ENCODE measurements at places on chromosomes 11 and 22.

DNA sequence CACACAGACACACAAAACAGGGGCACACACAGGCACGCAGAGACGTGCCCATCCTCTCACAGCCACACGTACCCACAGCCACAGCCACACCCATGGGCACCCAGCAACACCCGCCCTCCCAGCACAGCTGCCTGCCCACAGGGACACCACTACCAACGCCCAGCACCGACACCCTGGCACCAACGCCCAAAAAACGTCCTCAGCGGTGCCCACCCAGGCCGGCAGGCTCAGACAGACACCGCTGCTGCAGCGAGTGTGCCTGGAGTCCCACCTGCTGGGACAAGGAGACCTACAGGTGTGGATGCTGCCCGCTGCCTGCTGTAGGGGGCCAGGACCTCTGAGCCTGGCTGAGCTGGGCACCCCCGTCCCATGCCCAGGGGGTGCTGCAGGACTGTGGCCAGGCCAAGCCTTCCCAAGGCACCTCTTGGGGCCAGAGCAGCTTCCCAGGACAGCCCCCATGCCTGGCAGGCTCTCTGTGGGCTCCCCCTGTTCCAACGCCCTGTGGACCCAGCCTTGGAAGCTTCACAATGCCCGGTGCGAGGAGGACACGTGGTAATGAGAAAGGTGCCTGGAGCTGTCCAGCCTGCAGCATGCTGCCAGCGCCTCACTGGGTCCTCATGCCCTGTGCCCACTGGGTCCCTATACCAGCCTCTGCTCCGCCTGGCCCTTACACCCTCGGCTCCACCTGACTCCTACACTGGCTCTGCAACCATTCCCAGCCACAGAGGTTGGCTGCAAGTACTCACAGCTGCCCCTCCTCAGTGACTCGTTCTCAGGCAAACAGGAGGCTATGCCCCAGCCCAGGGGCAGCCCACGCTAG, 45.8 kb upstream of the TH start:
- no peak for DNase-seq

DNA sequence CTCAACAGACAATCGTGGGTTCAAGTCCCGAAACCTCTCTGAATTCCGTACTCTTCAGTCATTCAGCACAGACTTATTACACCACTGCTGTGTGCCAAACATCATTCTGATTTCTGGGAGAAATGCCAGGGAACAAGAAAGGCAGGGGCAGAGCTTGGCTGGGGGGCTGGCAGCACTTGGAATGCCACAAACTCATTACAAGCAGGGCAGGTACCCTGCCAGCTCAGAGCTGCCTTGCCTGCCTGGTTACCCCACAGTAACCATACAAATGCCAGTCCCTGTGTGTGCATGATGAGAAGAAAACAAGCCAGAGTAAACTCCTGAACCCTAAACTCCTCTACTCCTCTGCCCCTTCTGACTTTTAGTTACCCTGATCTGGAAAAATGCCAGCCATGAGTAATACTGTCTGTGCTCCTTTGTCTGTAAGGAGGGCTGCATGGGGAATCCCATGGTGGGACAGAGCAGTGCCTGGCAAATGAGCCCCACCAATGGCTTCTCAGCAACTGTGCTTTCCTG, 6.9 kb upstream of the RAD9A start:
- no peak for DNase-seq

DNA sequence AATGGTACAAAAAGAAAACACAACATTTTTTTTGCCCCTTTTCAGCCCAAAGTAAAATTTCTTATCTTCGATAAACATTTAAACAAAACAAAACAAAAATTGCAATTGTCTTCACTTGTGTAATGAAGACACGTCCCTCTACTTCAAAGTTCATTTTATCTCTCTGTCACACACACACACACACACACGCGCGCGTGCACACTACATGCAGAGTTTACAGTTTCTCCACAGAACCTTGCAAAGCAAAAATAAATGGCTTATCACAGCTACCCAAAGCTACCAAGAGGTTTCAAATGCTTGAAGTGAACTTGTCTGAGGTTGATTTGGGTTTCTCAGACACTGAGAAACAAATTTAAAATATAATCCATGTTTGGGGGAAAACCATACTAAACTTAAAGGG, 72.3 kb downstream of the ETS1 start:
- DNase-seq = no peak

DNA sequence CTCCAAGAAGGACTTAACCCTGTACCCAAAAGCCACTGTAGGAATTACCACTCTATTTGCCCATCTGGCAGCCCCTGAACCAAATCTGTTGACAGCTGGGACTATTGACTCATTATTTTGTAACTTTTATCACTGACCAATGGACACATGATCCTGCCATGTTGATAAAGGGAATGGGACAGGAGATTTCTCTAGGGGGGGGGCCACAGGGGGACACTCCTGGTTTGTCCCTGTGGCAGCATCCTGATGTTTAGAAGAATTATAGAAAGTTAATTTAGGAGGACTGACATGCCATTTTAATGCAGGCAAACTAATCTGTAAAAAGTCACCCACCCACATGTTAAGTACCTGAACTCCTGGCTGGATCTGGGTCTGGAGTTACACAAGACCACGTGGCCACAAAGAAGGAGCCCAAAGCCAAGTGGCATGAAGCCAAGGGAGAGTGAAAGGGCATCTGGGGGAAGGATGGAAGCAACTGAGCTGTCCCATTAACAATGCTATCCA, 558.1 kb downstream of the ETS1 start:
- no peak for DNase-seq

GRCh38 chr22:19612866-19613572, 88.8 kb upstream of the CLDN5 start:
- no peak for DNase-seq

- DNase-seq = no peak
Observed at GRCh38 chr11:116579031-116579653, 193.6 kb downstream of the BUD13 start.

GRCh38 chr11:113387605-113388211, at the start of gene ANKK1:
Gene ANKK1, plus strand, starts transcription at chr11:113387779. Its CDS starts 106 bp downstream, at chr11:113387885.
- no peak for DNase-seq

- no peak for DNase-seq
Observed at GRCh38 chr11:116309446-116309845, 463.3 kb downstream of the BUD13 start.

DNA sequence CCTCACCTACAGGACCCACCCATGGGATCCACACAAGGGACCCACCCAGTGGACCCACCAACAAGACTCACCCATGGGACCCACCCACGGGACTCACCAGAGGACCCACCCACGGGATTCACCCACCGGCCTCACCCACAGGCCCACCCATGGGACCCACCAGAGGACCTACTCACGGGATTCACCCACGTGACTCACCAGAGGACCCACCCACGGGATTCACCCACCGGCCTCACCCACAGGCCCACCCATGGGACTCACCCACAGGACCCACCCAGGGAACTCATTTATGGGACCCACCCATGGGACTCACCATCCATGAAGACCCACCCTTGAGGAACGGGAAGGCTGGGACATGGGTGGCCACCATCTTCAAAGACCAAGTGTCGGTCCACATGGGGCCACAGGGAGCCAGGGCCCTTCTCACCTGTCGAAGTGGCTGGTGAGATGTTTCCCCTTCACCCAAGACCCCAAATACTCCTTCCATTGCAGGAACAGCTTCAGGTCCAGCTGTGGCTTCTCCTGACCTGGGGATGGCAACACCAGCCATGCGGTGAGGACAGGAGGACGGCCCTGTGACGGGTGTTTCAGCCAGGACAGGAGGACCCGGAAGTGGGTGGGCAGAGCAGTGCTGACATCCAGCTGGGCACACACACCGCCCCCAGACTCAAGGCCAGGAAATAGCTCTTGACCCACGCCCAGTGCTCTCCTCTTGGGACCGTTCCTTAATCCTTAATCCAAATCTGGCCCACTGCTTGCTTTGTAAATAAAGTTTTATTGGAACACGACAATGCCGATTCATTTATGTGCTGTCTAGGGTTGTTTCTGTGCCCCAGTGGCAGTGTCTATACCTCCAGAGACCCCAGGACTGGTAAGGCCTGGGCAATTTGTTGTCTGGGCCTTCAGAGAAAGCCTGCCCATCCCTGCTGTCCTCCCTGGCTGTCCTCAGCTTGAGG, 1005.1 kb downstream of the BRD1 start:
- no peak for DNase-seq

DNA sequence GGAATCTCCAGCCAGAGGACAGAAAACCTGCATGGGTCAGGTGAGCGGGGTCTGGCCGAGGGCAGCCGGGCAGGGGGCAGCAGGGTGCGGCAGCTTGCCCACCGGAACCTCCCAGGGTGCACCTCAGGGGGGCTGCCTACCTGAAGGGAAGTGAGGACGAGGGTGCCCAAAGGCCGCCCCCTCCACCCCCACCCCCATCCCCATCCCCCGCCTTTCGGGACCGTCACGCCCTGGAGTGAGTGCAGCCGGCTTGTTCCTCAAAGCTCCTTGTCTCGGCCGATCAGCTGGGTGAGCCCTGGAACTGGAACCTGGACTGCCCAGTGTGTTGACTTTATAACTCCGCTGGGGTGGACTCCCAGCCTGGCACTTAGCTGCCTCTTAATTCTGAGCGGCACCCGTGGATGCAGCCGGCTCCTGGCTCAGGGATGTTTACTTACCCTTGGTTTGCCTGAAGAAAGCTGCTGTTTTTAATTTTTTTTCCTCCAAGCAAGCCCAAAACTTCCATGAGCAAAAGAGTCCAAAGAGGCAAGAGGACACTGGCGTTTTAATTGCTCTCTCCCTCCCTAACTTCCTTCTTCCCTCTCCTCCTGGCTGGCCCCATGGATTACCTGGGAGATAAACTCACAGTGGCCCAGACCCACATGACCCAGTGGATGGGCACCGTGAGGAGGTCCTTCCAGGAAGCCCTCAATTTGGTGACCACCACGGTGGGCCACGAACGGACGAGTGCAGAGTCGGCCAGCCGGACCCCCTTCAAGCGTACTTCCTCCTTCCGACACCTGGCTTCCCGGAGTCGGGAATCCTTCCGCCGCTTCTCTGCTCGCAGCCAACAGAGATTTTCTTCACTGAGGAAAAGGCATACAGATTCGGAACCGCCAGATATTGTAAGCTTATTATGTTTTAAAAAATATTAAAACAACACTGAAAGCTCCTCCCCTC, 87.8 kb upstream of the CRYBB3 start:
- DNase-seq = no peak

All from stimulated activated CD4-positive, alpha-beta T cell treated with anti-CD3 and anti-CD28 coated beads, Interleukin-1b, Interleukin-23, amount 100 ng/mL, for 4 hours (primary cell).